ENCODE measurements at places on chromosomes 12 and 14. TPM values are rescaled to one million over a fixed set of nuclear protein-coding genes. Genes with fewer than 3 reads are reported as not detected.

DNA sequence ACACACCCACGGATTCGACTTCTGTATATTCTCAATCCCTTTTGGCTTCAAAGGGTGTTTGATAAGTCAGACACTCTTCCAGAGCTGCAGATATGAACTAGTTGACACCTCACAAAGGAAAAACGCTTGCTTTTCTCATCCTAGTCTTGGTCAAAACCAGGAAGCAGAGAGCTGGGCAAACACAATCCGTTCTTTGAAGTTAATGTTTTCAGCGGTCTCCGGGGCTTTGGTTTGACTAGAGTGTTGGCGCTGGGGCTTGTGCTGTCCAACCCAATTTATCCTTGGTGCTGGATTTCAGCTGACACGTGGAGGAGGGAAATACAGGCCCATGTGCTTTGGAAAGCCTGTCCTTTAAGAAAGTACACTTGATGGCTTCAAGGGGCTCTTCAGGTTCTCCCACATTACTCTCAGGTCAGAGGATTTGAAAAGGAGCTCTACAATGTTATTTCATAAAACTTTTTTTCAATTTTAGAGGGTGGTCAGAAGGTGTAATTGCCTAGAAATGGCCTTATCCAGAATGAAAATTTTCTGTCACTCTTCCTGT, 985.8 kb downstream of the VRK1 start:
- DNase-seq, result no peak

DNA sequence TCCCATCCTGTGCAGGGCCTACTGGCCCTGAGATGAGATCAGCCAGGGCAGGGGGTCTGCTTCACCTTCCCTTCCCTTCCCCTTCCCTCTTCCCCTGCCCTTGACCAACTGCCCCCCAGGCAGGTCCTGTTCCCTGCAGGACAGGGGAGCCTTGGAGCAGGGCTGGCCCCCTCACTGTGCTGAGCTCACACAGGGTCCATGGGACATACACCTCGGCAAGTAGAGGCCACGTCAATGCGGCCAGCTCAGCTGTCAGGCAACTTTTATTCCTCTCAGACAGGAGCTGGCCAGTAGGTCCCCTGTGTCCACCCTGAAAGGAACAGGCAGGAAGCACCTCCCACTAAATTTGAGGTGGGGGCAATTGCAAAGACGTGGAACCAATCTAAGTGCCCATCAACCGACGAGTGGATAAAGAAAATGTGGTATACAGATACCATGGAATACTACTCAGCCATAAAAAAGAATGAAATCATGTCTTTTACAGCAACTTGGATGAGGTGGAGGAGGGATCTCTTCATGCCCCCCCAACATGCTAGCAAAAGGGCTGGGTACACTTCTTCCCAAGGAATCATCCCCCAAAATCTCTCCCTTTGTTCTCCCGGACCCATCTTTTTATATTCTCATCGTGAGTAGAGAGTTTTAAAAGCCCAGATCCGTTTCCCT, 148.7 kb downstream of the BCL11B start:
- no peak for DNase-seq

DNA sequence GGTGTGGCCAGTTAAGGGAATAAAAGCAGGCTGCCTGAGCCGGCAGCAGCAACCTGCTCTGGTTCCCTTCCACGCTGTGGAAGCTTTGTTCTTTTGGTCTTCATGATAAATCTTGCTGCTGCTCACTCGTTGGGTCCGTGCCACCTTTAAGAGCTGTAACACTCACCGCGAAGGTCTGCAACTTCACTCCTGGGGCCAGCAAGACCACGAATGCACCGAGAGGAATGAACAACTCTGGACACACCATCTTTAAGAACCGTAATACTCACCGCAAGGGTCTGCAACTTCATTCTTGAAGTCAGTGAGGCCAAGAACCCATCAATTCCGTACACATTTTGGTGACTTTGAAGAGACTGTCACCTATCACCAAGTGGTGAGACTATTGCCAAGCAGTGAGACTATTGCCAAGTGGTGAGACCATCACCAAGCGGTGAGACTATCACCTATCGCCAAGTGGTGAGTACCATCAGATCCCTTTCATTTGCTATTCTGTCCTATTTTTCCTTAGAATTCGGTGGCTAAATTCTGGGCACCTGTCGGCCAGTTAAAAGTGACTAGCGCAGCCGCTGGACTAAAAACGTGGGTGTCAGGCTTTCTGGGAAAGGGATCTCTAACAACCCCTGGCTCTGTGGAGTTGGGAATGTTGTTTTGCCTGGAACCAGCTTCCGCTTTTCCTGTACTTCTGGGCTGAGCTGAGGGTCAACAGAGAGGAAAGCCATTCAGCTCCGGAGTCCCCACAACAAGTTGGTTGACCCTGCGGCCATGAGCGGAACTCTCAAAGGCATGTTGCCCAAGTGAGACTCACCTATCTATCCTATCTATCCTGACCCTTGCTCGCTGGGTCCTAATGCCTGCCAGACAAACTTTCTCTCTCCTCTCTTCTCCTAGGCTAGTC, at the start of gene DHRS2:
Gene DHRS2, plus strand, starts transcription at position 48 of the 895 bp plus-strand sequence. CDS start 2,501 bp downstream, outside the sequence.
- no peak for DNase-seq

DNA sequence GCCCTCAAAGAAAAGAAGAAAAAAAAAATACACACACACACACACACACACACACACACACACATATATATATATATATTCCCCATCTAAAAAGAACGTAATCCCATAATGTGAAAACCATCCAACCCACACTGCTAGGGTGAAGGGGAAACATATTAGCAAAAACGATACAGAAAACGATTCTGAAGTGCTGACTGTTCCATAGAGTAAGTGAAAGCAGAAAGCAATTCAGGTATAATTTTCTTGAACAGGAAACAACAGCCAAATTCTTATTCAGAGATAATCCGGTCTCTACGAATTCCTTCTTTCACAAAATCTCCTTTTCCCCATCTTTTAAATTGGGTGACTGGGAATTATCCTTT, 393.5 kb downstream of the NOVA1 start:
- DNase-seq, result no peak

The KLRC4 gene
- not detected for total RNA-seq

DNA sequence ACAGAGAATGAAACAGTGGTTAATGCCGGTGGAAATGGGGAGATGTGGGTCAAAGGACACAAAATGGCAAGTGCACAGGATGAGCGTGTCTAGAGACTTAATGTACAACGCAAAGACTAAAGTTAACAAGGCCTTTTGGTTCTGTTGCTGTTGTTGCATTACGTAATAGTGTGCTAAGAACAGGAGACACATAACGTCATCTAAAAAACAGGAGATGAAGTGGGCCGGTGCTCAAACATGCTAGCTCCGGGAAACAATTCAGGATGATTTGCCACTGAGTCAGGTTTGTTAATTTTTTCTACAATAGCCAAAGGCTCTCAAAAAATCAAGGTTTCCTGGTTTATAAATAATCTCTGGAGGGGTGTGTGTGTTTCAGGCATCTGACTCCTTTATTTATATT, 55.5 kb downstream of the ETV6 start:
- DNase-seq, result no peak

DNA sequence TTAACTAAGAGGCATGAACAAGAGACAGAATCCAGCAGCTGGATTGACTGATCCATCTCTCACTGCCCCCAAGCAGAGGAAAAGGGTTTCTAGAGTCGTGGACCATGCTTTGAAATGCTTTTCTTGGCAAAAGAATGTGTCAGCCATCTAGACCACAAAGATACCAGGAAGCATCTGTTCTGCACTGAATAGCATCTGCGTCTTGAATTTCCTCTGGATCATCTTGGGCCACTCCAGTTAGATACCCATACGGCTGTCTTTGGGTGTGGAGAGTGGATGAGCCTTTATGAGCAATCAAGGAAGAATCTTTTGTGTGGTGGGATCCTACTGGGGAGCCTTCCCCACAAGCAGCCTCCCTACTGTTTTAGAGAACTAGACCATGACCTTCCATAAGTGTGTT, 16.0 kb upstream of the RFX4 start:
- DNase-seq, result no peak
